Diencephalon (tissue), 1 donor: ENCODE measurements at places on chromosomes 2 and 18. TPM values are rescaled to one million over a fixed set of nuclear protein-coding genes. Genes with fewer than 3 reads are reported as not detected.

Gene CPO
- total RNA-seq: not detected

Gene SCN3A
- 197 TPM for total RNA-seq

Gene FAM237A
- total RNA-seq: 0.46 TPM

Gene GBX2
- 10.4 TPM for total RNA-seq

Gene ESPNL
- 0.23 TPM for total RNA-seq

Gene SATB2
- 20.8 TPM for total RNA-seq

Gene GRB14
- total RNA-seq: 12.5 TPM

Gene SERPINB7
- not detected for total RNA-seq

Gene STARD6
- not detected for total RNA-seq

Gene WBP1
- 26.5 TPM for total RNA-seq

Gene CRYGC
- total RNA-seq: not detected

Gene IRS1
- total RNA-seq: 10.8 TPM

Gene AGAP1
- 63.7 TPM for total RNA-seq

Gene ATP8B1
- total RNA-seq: 3.0 TPM
